ENCODE measurements at places on chromosomes 3 and 15.

DNA sequence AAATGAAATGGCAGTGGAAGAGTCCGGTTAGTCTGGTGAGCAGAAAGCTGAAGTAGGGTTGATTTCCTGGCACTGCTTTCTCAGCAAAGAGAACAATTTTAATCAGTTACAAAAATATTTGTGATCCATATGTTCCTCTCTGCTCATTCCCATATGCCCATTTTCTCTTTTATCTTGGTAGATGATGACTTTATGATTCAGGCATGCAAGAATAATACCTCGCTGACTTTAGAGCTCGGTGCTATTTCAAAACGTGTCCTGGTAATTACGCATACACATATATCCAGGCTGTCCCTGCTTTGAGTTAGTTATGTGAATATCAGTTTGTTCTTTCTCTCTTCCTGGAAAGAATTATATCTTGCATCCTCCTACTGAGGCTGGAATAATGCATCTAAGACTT is 38.5 kb downstream of the ARPP21 start:
- DNase-seq, result no peak

GRCh38 chr3:179336345-179336929 is 11.1 kb upstream of the MFN1 start:
- no peak for DNase-seq

DNA sequence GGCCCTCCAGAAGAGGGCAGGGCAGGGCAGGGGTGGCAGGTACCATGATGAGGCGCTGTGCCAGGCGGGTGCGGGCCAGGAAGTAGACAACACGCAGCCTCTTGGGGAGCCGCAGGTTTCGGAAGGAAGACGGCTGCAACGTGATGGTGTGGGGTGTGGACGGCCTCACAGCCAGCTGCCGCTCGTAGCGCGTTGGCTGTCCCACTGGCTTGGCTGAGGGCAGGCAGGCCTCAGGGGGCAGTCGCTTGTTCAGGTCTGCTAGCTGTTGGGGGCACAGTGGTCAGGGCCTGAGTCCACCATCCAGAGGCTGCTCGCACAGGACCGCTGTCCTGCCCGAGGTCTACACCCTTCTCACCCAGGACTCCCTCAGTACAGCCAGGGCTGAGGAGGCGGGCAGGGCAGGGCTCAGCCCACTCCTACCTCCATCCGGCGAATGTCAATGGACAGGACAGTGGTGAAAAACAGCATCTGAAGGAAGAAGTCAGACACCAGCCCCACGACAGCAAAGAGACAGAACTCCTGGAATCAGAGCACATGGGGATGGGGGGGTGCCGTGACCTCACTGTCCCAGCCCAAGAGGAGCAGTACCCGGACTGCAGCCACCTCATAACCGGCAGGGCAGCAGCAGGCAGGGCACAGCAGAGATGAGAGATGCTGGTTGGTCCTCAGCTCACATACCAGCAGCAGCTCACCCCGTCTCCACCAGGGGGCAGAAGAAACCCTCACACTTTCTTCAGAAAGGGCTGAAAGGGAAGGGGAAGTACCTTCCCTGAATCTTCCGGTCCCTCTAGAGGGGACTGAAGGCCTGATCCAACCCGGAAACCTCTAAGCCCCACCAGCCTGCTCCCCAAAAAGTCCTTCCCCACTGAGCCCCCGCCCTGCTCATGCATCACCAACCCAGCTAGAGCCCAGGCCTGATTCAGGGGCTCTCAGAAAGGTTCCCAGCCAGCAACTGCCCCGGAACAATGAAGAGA is 40.0 kb downstream of the PTPN23 start:
- peak; percentile 80 for DNase-seq

GRCh38 chr15:33737687-33738601 is 230.4 kb upstream of the CHRM5 start:
- peak; percentile 11 for DNase-seq

- DNase-seq, result no peak
Measured at GRCh38 chr3:72590732-72591221, 257.5 kb downstream of the SHQ1 start.

DNA sequence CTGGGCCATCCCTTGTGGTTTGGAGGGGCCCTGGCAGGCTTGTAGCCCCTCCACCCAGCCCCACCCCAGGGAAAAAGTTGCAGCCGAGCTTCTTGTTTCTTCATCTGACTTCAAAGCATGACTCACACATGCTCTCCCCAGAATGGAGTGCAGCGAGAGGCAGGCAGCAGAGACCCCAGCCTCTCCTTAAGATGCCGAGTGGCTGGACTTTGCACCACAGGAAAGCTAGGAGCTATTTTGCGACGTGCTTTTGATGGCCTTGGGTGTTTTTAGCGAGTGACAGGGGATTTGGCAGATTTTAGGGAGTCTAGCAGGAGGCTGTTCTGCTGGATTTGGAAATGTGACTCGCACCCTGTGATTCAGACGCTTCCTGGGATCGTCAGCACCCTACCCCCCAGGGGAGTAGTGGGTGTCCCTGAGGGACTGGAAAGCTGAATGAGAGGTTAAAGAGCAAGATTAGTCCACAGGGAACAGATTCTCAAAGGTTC is 14.2 kb downstream of the BAHD1 start:
- no peak for DNase-seq

GRCh38 chr15:87734571-87735373 is 521.8 kb downstream of the NTRK3 start:
- no peak for DNase-seq

- DNase-seq, result no peak
Measured at GRCh38 chr3:177561769-177562392, 364.6 kb upstream of the TBL1XR1 start.

GRCh38 chr3:22671848-22672247 is 531.3 kb upstream of the UBE2E2 start:
- no peak for DNase-seq

DNA sequence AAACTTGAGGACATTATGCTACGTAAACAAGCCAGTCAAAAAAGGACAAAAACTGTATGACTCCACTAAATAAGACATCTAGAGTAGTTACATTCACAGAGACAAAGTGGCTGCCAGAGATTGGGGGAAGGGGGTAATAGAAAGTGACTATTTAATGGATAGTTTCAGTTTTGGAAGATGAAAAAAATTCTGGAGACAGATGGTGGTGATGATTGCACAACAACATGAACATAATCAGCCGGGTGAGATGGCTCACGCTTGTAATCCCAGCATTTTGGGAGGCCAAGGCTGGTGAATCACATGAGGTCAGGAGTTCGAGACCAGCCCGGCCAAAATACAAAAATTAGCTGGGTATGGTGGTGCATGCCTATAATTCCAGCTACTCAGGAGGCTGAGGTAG is 40.6 kb downstream of the DPP8 start:
- DNase-seq, result no peak

Data from occipital lobe (tissue), 3 donors.